ENCODE measurements at places on chromosomes 4 and X.

DNA sequence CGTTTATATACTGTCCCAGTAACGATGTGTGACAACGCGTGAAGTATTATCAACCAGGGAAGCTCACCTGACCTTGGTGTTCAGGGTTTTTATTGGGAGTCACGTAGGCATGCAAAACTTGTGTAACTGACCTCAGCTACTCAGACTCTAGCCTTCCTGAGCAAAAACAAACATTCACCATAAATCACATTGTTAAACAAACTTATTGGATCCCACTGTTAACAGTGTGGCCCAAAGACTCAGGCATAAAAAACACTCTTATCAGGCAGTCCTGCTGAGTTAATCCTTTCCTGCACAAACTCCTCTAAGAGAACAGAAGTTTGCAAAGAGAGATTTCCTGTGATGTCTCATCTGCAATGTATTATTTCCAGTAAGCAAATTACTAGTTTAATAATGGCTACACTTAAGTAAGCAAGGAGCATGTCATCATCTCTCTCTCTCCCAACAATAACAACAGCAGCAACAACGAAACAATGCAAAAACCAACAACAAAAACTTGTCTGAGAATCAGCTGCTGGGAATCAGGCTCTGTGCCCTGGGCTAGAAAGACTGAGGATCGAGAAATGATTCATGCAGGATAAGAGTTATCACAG is 12.0 kb downstream of the GAGE1 start:
- no peak for DNase-seq

GRCh38 chrX:427812-428725 is 41.4 kb upstream of the PPP2R3B start:
- peak; percentile 21 for DNase-seq

DNA sequence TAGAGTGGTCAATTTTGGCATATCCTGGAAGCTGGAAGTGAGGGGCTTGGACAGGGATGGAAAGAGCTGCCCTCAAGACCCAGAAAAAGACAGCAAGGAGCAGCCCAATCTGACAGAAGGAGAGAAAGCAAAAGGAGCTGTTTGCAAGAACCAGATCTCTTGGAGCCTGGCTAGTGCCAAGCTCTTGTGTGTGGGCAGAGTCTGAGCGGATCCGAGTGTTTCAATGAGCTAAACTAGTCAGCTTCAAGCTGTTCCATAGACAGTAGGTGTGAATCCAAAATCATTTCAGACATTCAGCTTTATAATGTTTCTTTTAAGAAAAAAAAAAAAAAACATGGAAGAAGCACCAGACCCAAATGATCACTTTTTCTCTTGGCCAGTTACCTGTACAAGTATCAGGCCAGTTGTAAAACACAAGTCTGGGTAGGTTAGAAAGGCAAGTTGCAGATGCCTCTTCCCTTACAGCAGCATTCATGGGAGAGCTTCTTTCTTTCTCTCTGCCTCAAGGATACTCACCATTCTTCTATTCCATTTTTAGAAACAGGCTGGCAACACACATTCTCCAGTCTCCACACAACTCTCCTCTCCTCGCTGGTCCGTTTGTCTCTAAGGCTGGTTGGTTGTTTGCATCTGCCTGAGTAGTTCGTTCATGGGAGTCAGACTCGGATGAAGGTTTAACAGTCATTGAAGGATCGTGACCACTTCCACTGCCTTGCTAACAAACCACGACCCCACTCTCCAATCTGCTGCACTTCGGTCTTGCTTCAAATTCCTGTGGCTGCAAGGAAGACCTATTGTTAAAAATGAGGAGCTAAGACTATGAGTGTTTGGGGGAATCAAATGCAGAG is 105.2 kb upstream of the GATB start:
- no peak for DNase-seq

DNA sequence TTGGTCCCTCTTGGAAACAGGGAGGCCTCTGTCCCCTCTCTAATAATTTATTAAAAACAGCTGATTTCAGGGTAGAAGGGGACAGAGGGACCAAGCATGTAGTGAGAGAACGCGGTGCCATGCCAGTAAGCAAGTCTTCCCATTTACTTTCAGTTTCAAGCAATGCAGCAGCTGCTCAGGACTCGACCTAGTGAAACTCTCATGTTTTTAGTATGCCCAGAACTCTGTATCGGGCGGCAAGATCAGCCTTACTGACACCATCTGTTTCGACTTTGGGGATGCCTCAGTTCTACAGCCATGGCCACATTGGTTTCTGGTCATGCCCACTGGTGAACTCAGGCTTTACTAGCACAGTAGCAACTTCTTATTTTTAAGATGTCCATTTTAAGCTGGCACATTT is 40.6 kb downstream of the ZNF81 start:
- DNase-seq: no peak

DNA sequence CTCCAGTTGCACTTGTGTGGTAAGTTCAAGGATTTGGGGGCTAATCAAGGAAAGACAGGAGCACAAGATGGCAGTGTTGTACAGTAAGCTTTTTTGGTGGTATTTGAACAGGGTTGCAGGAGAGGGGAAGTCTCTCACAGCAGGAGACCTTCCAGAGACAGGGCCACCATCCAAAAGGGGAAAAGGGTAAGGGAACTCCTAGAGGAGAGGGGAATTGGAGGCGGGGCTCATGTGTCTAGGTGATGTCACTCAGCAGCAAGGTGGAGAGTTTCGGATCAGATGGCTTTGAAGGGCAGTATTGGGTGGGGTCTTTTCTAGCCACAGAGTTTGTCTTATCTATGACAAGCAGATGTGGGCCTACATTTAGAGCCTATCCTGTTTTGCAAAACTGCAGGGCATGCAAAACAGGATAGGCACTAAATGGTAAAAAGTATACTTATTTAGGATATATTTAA is 13.4 kb upstream of the RNF175 start:
- DNase-seq: no peak

DNA sequence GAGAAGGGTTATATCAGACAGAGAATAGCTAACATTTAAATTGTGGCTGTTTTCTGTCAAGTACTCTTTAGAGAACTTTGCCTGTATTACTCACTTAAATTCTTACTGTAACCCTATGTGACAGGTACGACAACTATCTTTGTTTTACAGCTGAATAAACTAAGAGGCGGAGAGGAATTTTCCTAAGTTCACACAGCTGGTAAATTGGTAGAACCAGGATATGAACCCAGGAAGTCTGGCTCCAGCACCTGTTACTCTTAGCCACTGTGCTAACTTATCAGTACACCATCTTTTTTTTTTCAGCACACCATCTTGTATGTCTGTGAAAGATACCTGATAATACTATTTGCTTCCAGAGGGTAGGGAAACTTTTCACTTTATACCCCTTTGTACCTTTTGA is 2.0 kb upstream of the SYP start:
- no peak for DNase-seq

DNA sequence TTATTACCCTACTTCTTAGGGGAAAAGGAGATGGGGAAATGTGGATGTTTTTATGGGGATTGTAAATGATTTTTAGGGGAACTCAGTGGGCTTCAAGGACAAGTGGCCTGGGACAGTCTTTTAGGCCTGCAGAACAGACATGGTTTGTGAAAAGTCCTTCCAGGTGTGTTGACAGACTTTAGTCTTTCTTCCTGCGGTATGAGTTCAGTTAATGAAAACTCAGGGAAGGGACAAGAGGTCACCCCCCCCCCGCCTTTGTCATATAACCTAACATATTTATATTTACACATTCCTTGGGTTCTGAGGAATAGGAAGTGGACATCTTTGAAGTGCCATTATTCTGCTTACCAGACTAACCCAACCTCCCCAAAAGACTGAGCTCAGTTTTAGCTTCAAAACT is 31.8 kb downstream of the METAP1 start:
- no peak for DNase-seq

- DNase-seq: no peak
Observed at GRCh38 chrX:72137846-72138495, 6.3 kb upstream of the RTL5 start.

- no peak for DNase-seq
Observed at GRCh38 chrX:13377550-13377934, 57.7 kb upstream of the ATXN3L start.

DNA sequence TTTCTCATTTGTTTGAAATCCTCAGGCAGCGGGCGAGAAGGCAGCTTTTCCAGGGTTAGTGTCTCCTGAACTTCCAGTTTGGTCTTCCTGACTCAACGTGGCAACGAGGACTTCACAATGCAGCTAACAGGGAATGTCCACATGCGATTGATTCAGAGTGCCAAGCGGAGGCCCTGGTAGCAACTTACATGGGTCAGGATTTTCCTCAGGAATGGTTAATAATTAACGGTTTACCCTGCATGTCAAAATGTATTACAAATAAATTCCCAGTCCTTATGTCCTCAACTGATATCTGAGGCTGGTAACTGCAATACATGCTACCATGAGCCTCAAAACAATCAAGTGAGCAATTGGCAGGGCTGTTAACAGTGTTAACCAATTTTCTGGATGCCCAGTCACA is 67.2 kb downstream of the MAP3K15 start:
- DNase-seq: no peak

GRCh38 chr4:156756118-156756517 is 215.5 kb downstream of the PDGFC start:
- no peak for DNase-seq

GRCh38 chr4:36243355-36244256 is 708 bp downstream of the ARAP2 start:
- DNase-seq: no peak

- DNase-seq: no peak
Observed at GRCh38 chrX:136679531-136679930, 31.6 kb downstream of the CD40LG start.

- DNase-seq: no peak
Observed at GRCh38 chr4:174012135-174012885, 271.2 kb downstream of the FBXO8 start.

DNA sequence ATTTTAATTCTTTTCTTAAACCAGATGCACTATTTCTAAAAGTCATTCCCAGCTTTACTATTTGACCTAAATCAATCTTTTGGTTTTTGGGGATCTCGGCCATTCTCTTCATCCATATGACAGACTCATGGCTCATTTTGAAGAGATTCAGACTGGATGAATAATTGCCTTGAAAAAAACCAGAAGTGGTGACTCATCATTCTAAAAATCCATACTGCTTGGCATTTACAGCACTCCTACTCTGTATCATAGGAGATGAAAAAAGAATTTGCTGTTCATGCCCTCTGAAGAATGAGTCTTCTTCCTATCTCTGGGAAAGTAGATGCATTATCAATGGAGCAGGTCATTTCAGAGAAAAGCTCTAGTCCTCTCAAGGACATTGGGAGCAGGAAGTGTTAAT is 220.5 kb upstream of the RPS6KA3 start:
- DNase-seq: no peak

DNA sequence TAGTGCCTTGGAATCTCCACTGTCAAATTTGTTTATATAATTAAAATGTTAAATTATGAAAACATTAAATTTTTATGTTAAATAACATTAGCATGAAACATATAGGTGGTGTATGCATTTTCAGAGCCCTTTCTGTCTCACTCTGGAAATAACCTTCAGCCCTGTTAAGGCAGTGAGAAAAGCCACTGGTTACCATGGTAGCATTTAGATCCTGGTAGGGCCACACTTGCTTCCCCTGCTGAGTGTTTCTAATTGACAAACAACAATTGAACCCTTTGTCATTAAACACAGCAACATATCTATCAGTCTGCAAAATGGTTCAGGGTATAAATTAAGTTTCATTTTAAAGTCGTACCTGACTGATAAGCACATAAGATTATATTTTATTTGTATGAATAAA is 63.5 kb downstream of the PDK3 start:
- no peak for DNase-seq

GRCh38 chrX:9149501-9150245 is 115.7 kb upstream of the FAM9B start:
- DNase-seq: no peak

GRCh38 chr4:7546809-7547367 is 112.2 kb upstream of the PSAPL1 start:
- no peak for DNase-seq

- no peak for DNase-seq
Observed at GRCh38 chr4:123954220-123954619, 557.6 kb downstream of the SPRY1 start.

DNA sequence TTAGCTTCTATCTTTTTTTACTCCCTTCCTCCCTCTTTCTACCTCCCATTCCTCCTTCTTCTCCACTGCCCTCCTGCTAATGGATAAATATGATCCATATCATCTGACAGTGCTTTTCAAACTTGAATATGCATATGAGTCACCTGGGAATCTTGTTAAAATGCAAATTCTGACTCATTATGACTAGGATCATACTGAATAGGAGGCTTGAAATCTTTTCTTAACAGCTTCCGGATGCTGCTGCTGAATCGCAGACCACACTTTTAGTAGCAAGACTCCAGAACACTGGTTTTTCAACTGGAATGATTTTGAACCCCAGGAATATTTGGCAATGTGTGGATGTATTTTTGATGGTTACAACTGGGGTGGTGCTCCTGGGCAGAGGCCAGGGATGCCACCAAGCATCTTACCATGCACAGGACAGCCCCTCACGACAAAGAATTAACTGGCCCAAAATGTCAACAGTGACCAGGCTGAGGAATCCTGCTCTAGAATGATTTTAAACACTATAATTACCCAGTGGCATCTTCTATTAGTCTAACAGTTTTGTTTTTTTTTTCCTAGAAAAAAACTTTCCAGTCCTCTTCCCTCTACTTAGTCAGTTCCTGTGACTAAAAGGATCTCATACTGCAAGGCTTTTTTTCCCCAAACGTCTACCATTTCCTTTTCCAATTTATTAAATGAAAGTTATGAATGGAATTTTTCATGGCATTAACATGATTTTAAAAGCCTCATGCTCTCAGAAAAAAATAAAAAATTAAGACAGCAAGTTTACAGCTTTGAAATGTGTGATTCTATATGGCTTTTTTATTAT is 10.6 kb upstream of the PYURF start:
- DNase-seq: no peak

- DNase-seq: no peak
Observed at GRCh38 chr4:74628852-74629620, 165.3 kb downstream of the BTC start.

DNA sequence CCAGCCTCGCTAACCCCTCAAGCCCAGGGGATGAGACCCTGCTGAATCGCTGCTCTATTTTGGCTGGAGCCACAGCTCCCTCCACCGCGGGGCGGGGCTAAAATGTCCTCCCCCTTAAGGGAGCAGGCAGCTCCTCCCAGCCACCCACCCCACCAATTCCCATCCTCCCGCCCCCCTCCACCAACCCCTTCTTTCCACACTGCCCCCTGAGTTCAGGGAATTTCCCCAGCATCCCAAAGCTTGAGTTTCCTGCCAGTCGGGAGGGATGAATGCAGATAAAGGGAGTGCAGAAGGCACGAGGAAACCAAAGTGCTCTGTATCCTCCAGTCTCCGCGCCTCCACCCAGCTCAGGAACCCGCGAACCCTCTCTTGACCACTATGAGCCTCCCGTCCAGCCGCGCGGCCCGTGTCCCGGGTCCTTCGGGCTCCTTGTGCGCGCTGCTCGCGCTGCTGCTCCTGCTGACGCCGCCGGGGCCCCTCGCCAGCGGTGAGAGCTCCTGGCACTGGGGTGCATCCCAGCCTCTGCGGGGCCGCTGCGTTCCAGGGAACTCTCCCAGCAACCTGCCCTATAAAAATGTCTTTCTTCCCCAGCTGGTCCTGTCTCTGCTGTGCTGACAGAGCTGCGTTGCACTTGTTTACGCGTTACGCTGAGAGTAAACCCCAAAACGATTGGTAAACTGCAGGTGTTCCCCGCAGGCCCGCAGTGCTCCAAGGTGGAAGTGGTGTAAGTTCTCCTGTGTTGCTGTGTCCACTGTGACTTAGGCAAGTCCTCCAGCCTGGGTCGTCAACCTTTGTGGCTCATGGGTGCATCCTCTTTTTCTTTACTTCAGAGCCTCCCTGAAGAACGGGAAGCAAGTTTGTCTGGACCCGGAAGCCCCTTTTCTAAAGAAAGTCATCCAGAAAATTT is at the start of gene CXCL6:
Gene CXCL6 (plus strand): TSS at position 306 of the 907 bp plus-strand sequence. CDS start 73 bp downstream, at position 379.
- no peak for DNase-seq

- DNase-seq: no peak
Observed at GRCh38 chr4:22480675-22481327, 35.1 kb downstream of the ADGRA3 start.
